Small intestine (tissue), 16 donors: ENCODE measurements at places on chromosomes 2 and 18.

DNA sequence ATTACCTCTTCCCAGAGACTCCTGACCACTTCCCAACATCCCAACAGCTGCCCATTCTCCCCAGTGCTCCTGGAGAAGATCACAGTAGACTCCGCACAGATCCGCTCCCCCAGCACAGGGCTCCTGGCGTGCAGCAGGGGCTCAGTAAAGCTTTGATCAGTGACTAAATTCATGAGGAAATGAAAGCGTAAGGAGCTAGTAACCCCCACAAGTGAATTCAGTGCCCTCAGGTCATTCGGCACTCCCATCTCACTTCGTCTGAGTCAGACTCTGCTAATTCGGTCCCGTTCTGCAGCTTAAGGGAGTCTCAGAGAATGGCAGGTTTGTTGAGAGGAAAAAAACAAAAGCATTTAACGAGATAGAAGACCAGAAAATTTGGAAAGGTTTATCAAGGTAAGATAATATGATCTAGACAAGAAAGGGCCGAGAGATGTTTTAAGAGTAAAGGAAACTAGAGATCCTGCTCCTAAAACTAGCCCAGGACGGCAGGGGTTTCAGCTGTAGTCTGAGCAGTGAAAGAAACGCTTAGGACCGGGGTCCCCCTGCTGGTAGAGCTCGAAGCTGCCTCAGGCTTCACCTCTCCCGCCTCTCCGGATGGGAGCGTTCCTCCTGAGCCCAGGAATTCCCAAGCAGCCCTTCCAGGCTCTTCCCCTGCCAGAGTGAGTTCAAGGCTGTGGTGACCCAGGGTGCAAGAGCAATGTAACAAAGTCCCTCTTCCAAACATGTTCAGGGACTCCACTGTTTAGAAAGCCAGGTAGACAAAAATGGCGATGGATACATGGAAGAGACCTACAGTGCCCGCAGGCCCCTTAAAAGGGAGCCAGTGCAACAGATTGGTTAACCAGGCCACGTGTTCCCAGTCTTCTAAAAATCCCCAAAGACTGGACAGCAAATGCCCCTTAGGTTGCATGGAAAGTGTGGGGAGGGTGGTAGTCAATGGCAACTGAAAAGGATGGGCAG is 127.3 kb downstream of the DNER start:
- peak; percentile 67 for DNase-seq

DNA sequence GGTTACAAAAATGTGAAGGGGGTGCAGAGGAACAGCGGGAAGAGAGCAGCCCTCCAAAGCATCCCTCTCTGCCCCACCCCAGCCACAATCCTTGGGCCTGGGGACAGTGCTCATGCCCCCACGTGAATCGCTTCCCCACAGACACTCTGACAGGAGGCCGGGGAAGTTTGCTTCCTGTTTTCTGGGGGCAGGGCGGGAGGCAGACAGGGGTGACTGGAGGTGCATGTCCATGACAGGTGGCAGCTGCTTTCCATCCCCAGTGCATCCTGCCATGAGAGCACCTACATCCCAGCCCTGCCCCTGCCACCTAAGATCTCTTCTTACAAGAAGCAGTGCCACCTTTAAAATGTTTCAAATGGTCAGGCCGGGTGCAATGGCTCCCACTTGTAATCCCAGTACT is 47.2 kb upstream of the UBE2F start:
- no peak for DNase-seq

DNA sequence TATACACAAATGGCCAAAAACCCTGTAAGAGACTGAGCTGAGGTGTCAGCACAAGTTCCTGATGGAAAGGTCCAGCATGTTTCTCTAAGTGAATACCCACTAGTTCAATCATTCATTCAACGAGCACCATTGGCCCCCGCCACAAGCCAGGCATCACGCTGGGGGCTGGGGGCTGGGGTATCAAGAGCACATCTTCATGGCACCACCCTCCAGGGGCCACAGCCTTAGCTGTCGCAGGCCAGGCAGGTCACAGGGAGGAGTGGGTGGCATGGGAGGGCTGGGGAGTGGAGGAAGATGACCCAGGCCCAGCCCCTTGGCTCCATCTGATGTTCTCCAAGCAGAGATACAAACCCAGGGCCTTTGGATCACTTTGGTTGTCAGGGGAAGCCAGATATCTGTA is 97.9 kb downstream of the ACKR3 start:
- DNase-seq = no peak

DNA sequence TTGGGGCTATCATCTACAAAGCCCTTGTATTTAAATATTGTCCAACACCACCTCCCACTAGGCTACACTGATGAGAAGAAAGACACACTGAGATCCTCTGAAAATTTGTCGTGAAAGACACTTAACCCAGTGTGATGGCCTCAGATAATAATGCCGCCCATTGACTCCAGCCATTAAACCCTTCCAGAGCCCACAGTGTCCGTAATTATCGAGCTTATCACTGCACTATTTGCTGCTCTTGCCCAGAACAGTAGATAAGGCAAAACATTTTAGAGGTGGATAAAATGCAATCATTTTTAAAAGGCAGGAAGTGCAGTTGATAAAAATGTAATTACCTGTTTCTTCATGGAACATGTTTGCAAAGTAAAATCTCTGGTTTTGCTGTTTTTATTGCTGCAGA is 121.3 kb upstream of the DDX18 start:
- no peak for DNase-seq

- DNase-seq = peak; percentile 96
Measured at GRCh38 chr2:203650860-203651613, 55.4 kb upstream of the CD28 start.

- DNase-seq = peak; percentile 63
Measured at GRCh38 chr2:124804014-124804940, 779.2 kb downstream of the CNTNAP5 start.

GRCh38 chr2:151619337-151619989 is 114.8 kb downstream of the NEB start:
- DNase-seq = no peak
